SJCRH30 (cell line): ENCODE measurements at places on chromosomes 13 and 19.
A peak's percentile ranks its signal among the peaks of the same experiment; 100 is the strongest.

DNA sequence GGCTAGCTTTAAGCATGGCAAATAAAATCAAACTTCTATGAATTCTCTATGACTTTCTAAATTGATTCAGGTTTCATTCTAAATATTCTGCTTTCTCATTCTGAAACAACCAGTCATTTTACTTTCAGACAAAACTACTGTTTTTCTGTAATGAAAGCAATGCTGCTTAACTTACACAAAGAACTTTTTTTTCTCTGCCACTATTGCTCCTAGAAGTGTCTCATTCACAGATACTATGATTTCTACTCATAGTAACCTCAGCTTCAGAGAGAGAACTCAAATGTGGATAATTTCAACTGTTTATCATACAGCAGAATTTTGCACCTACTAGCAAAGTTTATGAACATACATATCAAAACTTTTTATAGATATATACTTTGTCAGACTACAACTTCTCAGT lies 724.6 kb downstream of the SLITRK5 start:
- DNase-seq = no peak
- H3K27me3 ChIP-seq = no peaks in the 10 kb centered on the region
- no peak overlapping the region for H3K4me3 ChIP-seq
- no peaks in the 10 kb centered on the region for H3K4me1 ChIP-seq
- H3K36me3 ChIP-seq = no peaks in the 10 kb centered on the region
- no peak overlapping the region for H3K27ac ChIP-seq

GRCh38 chr13:33612641-33613638 lies 205.0 kb upstream of the RFC3 start:
- H3K27me3 ChIP-seq = no peaks in the 10 kb centered on the region
- peaks cover 14% of the 10 kb centered on the region for H3K4me1 ChIP-seq
- H3K27ac ChIP-seq = no peak overlapping the region
- no peak for DNase-seq
- H3K36me3 ChIP-seq = no peaks in the 10 kb centered on the region

- no peak overlapping the region for H3K4me3 ChIP-seq
- no peaks in the 10 kb centered on the region for H3K27me3 ChIP-seq
- no peak for DNase-seq
These were observed 8.9 kb upstream of the ACP5 start for GRCh38 chr19:11586331-11586730.

DNA sequence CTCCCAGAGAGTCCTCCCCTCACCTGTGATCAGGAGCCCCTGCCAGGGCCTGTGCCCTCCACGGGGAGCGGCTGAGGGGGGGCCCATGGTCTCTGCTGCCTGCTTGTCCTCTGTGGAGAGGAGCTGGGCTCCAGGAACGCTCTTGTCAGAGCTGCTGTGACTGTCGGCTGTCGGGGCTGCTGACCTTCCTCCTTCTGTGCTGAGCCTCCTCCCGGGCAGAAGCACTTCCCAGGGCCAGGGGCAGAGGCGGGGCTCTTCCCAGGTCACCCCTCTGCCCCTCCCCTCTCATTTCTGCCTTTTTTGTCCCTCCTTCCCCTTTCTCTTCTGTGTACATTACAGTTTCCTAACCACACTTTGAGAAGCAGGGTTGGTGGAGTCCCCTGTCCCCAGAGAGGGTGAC lies at the start of gene CEACAM4:
Gene CEACAM4 (minus strand): TSS at position 198 of the 400 bp plus-strand sequence. CDS start 111 bp downstream, at position 87.
- H3K36me3 ChIP-seq = no peaks in the 10 kb centered on the region
- H3K27me3 ChIP-seq = peaks cover 33% of the 10 kb centered on the region
- no peak within 1 kb of the TSS for H3K27ac ChIP-seq
- no peak for DNase-seq
- no peak within 1 kb of the TSS for H3K4me3 ChIP-seq

DNA sequence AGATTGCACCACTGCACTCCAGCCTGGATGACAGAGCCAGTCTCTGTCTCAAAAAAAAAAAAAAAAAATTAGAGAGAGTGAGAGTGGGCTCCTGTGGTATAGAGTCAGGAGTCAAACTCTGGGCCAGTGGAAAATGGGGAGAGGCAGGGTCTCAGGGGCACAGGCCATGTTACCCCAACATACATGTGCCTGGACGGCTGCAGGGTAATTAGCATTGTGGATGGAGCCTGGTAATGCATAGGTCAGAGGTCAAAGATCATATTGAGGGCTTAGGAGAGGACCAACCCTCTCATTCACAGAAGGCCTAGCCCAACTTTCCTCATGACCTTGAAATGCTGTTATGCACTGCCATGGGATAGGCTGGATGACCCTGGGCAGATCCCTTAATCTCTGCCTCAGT lies 7.1 kb downstream of the CLIP3 start:
- no peak overlapping the region for H3K27ac ChIP-seq
- H3K36me3 ChIP-seq = peaks cover 8% of the 10 kb centered on the region
- no peaks in the 10 kb centered on the region for H3K27me3 ChIP-seq
- H3K4me1 ChIP-seq = no peaks in the 10 kb centered on the region
- H3K4me3 ChIP-seq = no peak overlapping the region

DNA sequence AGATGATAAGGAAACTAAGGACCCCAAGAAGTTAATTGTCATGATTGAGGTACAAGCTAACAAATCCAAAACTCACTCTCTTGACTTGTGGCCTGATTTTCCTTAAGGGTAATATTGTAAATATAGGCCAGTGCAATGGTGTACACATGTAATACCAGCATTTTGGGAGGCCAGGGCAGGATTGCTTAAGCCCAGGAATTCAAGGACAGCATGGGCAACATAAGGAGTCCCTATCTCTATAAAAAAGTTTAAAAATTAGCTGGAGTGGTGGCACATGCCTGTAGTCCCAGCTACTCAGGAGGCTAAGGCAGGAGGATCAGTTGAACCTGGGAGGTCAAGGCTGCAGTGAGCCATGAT lies 28.7 kb upstream of the GARRE1 start:
- DNase-seq = no peak
- no peak overlapping the region for H3K4me3 ChIP-seq
- no peaks in the 10 kb centered on the region for H3K4me1 ChIP-seq
- H3K36me3 ChIP-seq = peaks cover 86% of the 10 kb centered on the region

DNA sequence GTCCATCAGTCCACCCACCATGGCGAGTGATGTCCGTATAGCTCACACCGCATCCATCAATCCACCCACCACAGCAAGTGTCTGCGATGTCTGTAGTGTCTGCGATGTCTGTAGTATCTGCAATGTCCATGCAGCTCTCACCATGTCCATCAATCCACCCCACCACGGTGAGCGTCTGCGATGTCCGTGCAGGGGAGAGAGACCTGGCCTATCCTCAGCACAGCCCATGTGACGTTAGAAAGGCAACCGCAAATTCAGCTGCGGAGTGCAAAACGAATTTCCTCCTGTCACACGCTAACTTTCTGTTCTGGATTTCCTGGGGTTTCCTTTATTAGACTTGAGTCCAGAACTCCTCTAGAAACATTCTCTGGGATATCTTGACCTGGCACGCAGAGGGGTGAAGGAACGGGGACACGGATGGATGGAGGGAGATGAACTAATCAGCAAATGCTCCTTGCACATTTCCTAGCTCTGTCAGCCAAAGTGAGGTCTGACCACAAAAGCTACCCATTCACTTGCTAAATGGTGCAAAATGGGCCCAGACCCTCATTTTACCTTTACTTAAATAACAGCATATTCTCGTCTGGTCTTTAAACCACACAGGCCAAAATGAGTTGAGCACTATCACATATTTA lies 18.3 kb downstream of the RASA3 start:
- no peak overlapping the region for H3K27ac ChIP-seq
- H3K36me3 ChIP-seq = no peaks in the 10 kb centered on the region
- no peaks in the 10 kb centered on the region for H3K27me3 ChIP-seq
- DNase-seq = no peak

DNA sequence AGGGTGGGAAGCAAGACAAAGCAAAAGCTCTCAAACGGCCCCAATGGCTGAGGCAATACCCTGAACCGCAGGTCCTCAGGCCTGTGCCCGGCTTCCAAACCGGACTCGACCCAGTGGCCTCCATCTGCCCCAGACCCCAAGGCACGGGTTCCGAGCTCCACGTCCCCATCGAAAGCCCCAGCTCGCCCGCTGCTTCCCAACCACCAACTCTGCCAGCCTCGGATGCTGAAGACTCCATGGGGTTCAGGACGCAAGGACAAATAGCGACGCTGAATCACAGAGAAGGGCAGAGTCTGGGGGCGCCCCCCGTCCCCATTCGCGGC lies 559 bp downstream of the POLR2E start:
- H3K27ac ChIP-seq = peak overlapping the region; percentile 28; the same call in 1 of the 2 replicates
- no peak for DNase-seq
- peaks cover 23% of the 10 kb centered on the region for H3K36me3 ChIP-seq
- peak overlapping the region; percentile 74 for H3K4me3 ChIP-seq
- H3K27me3 ChIP-seq = no peaks in the 10 kb centered on the region
- H3K4me1 ChIP-seq = no peaks in the 10 kb centered on the region

DNA sequence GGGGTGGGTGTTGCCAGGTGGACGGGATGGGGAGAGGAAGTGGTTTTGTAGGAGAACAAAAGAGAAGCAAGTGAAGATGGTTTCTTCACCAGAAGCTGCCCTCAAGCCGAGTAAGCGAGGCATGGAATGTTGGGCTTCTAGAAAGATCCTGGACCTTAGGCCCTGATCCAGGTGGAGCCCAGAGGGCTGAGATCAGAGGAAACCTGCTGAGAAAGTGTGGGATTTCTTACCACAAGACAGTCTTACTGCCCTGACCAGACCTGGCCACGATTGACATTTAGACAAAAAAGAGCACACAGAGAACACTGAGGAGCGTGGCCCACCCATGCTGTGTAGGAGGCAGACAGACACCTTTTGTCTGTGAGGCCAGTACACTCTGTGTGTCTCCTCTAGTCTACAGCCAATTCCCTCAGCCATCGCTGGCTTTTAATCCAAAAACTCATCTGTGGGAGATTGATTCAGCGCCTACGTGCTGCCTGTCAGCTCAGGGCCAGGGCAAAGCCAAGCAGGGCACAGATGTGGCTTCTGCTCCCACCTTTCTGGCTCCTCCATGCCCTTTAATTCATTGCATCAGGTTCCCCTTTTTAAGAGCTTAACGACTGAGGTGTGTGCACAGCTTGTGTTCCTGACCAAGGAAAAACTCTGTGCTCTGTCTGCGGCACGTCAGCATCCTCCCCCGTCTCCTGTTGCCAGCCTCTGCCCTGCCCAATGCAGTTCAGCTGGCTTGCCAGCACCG lies 123.3 kb downstream of the AKAP11 start:
- H3K4me3 ChIP-seq = no peak overlapping the region
- H3K4me1 ChIP-seq = no peaks in the 10 kb centered on the region
- no peak for DNase-seq
- H3K27me3 ChIP-seq = no peaks in the 10 kb centered on the region
- H3K36me3 ChIP-seq = no peaks in the 10 kb centered on the region
- H3K27ac ChIP-seq = no peak overlapping the region

DNA sequence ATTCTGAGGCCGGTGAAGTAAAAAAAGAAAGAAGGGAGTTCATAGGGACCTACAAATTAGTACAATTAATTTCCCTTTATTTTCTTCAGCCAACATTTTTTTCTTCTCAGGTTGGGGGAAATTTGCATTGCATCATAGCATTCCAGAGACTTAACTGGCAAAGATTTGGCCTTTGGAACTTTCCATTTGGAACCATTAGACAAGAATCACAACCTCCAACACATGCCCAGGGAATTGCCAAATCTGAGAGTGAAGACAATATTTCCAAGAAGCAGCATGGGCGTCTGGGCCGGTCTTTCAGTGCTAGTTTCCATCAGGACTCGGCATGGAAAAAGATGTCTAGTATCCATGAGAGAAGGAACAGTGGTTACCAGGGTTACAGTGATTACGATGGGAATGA lies 6.4 kb upstream of the ERCC5 start:
- no peak overlapping the region for H3K4me3 ChIP-seq
- no peaks in the 10 kb centered on the region for H3K27me3 ChIP-seq
- H3K4me1 ChIP-seq = no peaks in the 10 kb centered on the region
- H3K36me3 ChIP-seq = no peaks in the 10 kb centered on the region; the same call in 1 of the 2 replicates
- H3K27ac ChIP-seq = no peak overlapping the region

DNA sequence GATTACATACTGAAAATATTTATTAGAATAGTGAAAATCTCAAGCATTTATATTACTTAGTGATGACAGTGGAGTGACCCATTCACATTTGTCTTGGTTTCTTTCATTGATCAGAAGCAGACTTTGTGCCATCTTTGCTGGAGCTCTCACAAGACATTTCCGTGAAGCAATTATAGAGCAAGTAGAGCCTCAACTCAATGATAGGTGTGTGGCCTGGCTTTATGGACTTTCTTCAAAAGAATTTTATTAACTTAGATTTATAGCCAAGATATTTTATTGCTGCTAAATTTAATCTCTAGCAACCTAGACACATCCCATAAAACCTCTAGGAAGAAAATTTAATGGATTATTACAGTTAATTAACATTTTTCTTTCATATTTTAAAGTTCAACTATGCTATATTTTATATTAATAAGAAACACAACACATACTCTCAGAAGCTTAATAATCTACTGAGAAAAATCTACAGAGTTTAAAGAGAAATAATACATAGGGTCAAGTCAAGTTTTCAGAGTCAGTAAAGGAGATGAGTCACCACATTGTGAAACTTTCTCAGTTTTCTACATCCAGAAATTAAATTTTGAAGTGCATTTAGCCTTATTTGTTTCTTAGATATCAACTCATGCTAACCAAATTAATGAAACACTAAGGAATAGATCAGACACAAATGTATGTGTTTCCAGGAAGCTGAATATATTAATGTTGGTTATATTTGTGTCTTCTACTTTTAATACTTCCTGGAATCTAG lies 160.5 kb downstream of the LACC1 start:
- no peaks in the 10 kb centered on the region for H3K27me3 ChIP-seq
- no peaks in the 10 kb centered on the region for H3K4me1 ChIP-seq
- DNase-seq = no peak
- no peak overlapping the region for H3K4me3 ChIP-seq
- H3K27ac ChIP-seq = no peak overlapping the region

DNA sequence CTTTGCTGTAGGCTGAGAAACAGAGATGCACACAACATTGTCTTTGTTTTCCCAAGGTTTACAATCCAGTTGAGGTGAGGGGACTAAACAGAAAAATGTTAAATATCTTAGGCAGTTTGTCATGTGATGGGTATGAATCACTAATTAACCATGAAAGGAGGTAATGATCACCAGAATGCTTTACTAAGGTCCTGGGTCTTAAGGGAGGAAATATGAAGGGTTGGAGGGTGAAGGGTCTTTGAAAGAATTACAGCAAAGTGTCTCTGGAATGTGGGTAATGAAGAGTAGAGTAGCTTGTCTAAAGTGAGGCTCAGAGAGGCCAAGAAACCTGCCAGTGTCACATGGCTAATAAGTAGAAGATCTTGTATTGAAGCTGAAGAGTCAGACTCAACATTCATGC lies 19.0 kb downstream of the BIVM start:
- H3K27me3 ChIP-seq = no peaks in the 10 kb centered on the region
- DNase-seq = no peak
- H3K4me1 ChIP-seq = peaks cover 22% of the 10 kb centered on the region
- H3K27ac ChIP-seq = peak overlapping the region; percentile 29; the same call in 1 of the 2 replicates
- H3K36me3 ChIP-seq = peaks cover 23% of the 10 kb centered on the region
- H3K4me3 ChIP-seq = no peak overlapping the region

- no peaks in the 10 kb centered on the region for H3K27me3 ChIP-seq
- H3K4me3 ChIP-seq = no peak overlapping the region
- no peak overlapping the region for H3K27ac ChIP-seq
- peak; percentile 89 for DNase-seq
These were observed 13.3 kb upstream of the ISYNA1 start for GRCh38 chr19:18450931-18451836.

GRCh38 chr19:5046339-5047039 lies 77.6 kb downstream of the KDM4B start:
- DNase-seq = peak; percentile 28
- H3K4me1 ChIP-seq = peaks cover 12% of the 10 kb centered on the region; the same call in 1 of the 2 replicates

GRCh38 chr19:4229179-4229931 lies at the start of gene EBI3:
Gene EBI3, plus strand, starts transcription at chr19:4229523. Its CDS starts 28 bp downstream, at chr19:4229551.
- peak; percentile 56 for DNase-seq
- peaks cover 9% of the 10 kb centered on the region; the same call in 1 of the 2 replicates for H3K4me1 ChIP-seq
- no peaks in the 10 kb centered on the region for H3K27me3 ChIP-seq
- H3K36me3 ChIP-seq = no peaks in the 10 kb centered on the region
- H3K27ac ChIP-seq = no peak within 1 kb of the TSS
